ENCODE measurements at places on chromosomes 16 and 17.

DNA sequence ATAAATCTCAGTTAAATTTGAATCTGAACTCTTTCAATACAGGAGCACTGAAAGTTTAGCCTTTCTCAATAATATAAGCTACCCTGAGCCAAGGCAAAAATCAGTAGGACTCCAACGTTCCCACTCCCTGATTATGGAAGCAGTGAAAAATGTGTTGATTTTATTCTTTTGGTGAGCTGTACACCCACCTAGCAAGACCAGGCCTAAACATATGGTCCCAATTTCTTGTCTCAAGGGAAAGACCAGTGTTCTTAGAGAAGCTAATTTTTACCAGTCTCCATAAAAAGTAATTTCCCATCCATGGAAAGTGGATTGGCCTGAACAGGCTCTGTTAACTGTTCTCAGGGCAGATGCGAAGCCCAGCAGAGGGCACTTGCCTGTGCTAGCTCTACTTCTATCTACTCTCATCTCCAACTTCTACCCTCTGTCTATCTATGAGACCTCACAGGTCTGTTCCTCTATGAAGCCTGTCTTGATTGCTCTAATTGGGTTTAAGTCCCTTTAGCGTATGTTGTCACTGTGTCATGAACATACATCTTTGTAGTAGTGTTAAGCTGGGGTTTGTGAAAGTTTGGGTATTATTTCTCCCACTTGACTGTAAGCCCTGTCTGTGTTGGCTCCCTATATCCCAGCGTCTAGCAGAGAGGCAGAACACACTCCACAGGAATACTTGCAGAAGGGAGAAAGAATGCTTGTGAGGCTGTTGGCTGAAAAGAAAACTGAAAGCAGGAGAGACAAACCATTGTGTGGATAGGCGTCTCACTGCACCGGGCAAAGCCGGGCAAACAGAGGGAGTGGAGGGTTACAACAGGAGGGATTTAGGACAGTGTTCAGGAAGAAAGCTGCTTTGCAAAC, 167.1 kb upstream of the MAF start:
- DNase-seq = no peak

DNA sequence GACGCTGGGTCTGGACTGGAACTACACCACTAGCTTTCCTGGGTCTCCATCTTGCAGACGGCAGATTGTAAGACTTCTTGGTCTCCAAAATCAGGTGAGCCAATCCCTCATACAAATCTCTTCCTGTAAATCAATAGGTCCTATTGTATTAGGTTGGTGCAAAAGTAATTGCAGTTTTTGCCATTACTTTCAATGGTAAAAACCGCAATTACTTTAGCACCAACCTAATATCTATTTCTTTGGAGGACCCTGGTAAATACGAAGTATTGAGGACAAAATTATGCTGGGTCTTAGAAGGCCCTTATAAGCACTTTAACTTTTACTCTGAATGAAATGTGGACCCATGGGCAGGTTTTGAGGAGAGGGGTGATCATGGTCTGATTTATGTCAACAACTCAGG, 330.6 kb upstream of the C16orf82 start:
- DNase-seq = no peak

- no peak for DNase-seq
Measured at GRCh38 chr16:88767546-88768070, 17.4 kb downstream of the PIEZO1 start.

DNA sequence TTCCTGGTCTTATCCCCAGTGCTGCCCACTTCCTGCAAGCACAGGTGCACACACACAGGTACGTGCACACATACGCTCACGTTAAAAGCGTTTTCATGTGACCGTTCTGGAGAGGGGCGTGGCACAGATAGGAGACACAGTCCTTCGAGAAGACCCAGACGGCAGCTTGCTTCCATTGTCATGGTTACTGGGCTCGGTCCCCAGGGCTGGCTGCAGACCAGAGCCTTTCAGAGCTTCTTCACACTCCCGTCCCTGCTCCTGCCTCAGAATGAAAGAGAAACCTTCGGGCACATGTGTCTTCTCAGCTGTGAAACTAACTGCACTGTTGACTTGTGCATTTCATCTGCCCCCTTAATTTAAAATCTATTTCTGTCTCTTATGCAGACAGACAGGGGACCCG, 154.2 kb downstream of the PITPNC1 start:
- no peak for DNase-seq

GRCh38 chr17:47188876-47189731, at the start of gene CDC27:
Gene CDC27 (minus strand): TSS chr17:47189295. CDS start chr17:47189172, 123 bp downstream.
- peak; percentile 100 for DNase-seq

- no peak for DNase-seq
Measured at GRCh38 chr17:43667947-43668348, 6.2 kb upstream of the MEOX1 start.

DNA sequence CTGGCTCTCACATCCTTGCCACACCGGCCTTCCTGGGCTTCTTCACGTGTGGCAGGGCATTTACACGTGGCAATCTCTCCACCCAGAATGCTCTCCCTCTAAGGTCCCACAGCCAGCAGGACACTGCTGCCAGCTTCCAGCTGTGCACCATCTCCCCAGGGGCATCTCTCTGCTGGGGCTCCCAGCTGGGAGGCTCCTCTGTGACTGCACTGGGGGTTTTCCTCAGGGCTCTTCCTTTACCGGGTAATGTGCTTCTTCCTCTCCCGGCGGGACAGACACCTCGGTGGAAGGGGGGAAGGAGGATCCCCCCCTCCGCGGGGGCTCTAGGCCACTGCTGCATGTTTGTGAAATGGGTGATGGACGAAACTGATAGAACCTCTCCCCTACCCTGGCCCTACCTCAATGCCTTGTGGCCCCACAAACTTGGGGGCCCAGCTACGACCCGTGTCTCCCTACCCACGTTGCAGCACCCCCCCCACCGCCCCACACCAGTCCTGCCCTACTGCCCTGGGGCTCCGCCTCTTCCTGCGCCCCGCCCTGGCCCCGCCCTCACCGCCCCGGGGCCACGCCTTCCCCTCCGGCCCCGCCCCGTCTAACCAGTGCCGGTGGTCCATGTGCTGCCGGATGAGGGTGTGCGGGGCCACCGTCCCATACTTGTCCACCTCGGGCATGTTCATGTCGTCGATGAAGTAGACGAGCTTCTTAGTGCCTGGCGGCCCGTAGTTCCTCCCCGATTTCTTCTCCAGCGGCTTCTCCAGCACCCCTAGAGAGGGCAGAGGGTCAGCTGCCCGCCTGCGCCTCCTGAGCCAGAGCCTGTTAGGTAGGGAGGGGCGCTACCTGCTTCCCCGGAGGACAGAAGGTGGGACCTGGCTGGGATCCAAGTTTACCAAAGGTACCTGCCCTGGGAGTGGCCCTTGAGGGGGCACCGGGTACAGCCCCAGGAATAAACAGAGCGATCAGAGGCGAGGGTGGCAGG, 92.6 kb downstream of the DNAH17 start:
- DNase-seq = no peak

GRCh38 chr17:29112771-29113295, 67.4 kb downstream of the MYO18A start:
- no peak for DNase-seq

DNA sequence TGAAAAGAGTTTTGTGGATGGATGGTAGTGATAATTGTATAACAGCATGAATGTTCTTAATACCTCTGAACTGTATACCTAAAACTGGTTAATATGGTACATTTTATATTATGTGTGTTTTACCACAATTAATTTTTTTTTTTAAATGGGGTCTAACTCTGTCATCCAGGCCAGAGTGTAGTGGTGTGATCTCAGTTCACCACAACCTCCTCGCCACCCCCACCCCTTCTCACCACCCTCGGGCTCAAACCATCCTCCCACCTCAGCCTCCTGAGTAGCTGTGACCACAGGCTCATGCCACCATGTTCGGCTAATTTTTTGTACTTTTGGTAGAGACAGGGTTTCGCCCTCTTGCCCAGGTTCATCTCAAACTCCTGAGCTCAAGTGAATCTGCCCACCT, 123.2 kb downstream of the CDRT15L2 start:
- no peak for DNase-seq

DNA sequence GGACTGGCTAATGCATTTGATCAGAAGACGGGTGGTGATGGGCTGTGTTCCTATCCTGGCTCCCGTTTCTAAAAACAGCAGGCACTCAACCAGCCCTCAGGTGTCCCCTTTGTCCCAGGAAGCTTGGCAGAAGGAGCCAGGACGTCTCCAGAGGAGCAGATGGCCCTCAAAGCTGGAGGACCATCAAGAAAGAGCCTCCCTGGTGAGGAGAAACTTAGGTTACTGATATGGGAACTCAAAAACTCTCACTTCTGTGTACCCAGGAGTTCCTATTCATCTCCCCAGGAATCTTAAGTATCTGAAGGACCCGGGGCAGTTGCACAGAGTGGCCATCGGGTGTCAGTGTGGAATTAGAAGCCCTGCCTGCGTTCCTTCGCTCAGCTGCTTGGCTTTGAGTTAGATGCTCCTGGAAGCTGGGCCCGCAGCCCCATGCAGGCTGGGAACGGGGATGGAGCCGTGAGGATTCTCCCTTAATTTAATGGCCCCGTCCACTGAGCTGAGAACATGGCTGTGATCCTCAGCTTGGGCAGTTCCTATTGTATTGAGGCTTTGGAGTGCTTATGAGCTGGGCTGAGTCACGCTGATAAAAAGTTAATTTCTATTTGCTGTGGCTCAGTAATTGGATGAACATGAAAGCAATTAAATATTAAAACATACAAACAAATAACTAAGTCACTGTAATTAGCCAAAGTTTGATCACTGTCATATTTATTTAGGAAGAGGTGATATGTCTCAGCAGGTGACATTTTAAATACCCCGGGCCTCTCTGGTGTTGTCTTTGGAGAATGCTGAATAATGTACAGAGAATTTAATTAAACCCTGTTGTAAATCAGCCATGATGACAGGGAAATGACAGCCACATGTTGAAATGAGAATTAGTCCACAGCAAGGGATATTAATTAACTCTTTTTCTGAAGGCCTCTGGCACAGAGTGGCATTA, 402.1 kb downstream of the SEC14L1 start:
- DNase-seq = peak; percentile 85

GRCh38 chr17:41738077-41738800, 3.8 kb upstream of the HAP1 start:
- DNase-seq = peak; percentile 81

DNA sequence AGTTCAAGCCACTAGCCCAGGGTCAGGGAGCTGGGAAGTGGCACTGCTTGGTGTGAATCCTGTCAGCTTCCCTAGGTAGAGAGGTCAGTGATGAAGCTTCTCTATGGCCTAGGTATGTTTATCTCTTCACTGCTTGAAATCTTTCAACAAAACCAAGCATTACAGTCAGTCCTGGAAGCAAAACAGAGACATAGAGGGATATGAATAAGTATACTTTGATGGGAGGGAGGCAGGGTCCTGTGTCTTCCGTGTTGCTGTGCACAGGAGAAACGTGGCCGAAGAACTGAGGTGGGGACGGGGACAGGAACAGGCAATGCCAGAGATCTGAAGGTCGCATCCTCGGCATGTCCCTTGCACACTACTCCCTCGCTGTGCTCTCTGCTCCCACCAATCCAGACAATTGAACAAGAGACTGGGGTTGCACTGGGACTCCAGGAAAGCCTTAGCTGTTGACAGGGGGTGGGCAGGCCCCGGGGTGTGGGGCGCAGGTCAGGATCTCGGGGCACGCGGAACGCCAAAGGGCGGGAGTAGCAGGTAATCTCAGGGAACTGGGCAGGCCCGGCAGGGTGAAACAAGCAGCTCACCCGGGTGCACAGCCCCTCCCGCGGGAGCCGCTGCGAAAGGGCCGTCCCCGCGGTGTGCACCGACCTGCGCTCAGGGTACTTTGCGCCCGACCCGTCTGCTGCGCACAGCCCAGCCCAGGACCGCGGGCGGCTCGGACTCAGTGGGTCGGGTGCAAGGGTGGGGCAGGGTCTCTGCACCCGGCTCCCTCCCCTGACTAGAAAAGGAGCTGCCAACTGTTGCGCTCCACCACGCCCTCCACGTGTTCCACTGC, at the start of gene MT1H:
MT1H (plus strand) TSS at position 810 of the 835 bp plus-strand sequence. CDS start 71 bp downstream, outside the sequence.
- DNase-seq = no peak

DNA sequence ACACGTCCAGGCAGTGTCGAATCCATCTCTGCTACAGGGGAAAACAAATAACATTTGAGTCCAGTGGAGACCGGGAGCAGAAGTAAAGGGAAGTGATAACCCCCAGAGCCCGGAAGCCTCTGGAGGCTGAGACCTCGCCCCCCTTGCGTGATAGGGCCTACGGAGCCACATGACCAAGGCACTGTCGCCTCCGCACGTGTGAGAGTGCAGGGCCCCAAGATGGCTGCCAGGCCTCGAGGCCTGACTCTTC, 7.2 kb upstream of the CD68 start:
- DNase-seq = no peak

DNA sequence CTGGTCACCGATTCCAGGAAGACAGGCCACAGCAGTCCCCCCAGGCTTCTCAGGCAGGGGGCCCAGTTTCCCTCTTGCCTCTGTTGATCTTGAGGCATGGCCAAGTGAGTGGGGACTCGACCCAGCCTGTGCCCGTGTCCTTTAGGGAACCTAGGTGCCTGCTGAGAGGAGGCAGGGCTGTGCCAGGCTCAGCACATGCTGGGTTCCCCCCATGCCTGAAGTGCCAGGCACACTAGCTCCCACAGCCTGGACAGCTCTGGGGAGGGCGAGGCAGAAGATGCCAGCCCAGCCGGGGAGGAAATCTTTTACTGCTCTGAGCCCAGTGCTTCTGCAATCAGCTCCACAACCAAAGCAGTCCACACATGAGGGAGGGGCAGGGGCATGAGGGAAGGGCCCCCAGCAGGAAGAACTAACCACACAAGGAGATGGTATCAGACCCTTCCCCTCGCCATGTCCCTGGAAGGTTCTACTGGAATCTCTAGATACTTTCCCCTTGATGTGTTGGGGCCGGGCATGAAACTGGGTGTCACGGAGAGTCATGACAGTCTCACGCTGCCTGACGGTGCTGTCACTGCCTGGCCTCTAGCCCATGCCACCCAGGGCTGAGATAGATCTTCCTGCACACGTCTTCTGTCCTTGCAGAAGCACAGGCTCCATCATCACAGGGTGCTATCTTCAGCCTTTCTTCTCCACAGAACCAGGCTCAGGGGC, 25.5 kb downstream of the MYO18A start:
- DNase-seq = no peak

- no peak for DNase-seq
Measured at GRCh38 chr16:86700046-86700945, 121.9 kb downstream of the FOXL1 start.

GRCh38 chr16:2152695-2153506, 2.7 kb upstream of the TRAF7 start:
- DNase-seq = no peak

Measured in right lung (tissue), 10 donors.